Neural crest cell (in vitro differentiated cells): ENCODE measurements at places on chromosomes 6 and 20. TPM values are rescaled to one million over a fixed set of nuclear protein-coding genes. Genes with fewer than 3 reads are reported as not detected.

The OR2H2 gene
- not detected in 2 replicates for total RNA-seq

- DNase-seq: no peak
Observed at GRCh38 chr6:143014764-143015163, 45.9 kb upstream of the AIG1 start.

- DNase-seq: no peak
Observed at GRCh38 chr20:39676241-39676640, 714.1 kb downstream of the DHX35 start.

DNA sequence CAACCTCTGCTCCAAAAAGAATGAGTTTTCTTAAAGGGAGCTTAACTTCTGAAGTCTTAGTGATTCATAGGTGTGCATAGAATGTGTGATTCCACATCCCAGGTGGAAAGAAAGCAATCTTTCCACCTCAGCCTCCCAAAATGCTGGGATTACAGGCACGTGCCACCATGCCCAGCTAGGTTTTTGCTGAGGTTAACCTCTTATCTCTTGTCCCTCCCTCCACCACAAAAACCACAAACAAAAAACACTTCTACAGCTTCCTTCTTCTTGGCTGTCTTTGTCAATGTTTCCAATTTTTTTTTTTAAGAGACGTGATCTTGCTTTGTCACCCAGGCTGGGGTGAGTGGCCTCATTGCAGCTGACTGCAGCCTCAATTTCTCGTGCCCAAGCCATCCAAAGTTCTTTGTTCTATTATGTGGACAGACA, 8.1 kb upstream of the CSE1L start:
- DNase-seq: no peak

DNA sequence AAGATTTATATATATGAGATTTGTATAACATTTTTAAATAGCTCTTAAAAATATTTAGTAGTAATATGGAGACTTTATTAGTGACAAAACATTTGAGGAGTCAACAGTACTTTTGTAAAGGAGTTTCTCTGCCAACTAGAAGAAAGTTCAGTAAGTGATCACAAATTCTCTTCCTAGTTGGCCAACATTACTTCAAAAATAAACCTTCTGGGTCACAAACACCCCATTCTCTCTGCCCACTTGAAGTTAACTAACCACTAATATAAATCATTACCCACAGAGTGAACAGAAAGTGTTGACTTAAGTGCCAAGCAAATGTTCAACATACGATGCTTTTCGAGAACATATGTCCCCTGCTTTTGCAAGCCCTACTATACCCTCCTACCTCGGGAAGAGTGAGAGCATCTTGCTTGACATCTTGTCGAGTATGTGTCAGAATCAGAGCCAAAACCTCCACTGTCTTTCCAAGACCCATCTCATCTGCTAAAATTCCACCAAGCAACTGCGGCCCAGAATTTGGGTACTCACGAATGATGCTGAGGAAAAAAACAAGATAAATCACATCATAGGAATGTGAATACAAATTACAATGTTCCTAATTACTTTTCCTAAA, 16.9 kb downstream of the SHPRH start:
- DNase-seq: no peak

- no peak for DNase-seq
Observed at GRCh38 chr6:3800850-3801591, 48.2 kb upstream of the FAM50B start.
